Activated T-cell treated with anti-CD3 and anti-CD28 coated beads, Interleukin-2, amount 50 U/mL, for 72 hours (primary cell): ENCODE measurements at places on chromosomes 2 and 18. TPM values are rescaled to one million over a fixed set of nuclear protein-coding genes. Genes with fewer than 3 reads are reported as not detected.

The PXDN gene
- total RNA-seq = 0.25 TPM

DNA sequence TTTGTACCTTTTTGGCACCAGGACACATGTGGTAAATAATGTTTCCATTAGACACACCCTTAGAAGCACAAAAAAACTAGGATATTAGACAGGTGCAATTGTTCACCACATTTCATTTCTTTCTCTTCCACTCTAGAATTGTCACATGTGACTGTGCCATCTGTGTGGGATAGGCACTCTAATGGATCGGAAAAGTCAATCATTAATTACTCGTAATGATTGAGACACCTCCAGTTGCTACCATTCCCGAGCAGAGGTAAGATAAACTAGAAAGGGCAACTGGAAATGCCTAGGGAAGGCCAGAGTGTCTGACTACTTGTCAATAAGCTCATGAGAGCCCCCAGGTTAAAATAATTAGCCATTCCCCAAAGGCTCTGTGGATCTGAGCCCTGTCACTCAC lies 59.9 kb downstream of the METTL4 start:
- H3K4me3 ChIP-seq = no peak overlapping the region
- H3K27me3 ChIP-seq = no peaks in the 10 kb centered on the region
- no peaks in the 10 kb centered on the region for H3K36me3 ChIP-seq
- DNase-seq = no peak
- H3K27ac ChIP-seq = no peak overlapping the region

- no peak for DNase-seq
- H3K27ac ChIP-seq = no peak overlapping the region
- no peaks in the 10 kb centered on the region for H3K36me3 ChIP-seq
- H3K27me3 ChIP-seq = no peaks in the 10 kb centered on the region
Measured at GRCh38 chr2:218298314-218298875, 6.1 kb upstream of the TMBIM1 start.

DNA sequence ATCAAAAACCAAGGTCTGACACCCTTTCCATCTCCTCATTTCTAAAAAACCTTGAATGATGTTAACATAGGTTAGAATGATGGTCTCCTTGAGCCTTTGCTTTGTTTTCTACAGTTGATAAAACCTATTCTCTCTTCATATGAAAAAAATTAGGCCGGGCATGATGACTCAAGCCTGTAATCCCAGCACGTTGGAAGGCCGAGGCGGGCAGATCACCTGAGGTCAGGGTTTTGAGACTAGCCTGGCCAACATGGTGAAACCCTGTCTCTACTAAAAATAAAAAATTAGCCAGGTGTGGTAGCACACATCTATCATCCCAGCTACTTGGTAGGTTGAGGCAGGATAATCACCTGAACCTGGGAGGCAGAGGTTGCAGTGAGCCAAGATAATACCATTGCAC lies 49.4 kb downstream of the CCDC88A start:
- H3K27ac ChIP-seq = no peak overlapping the region
- no peak for DNase-seq
- H3K27me3 ChIP-seq = no peaks in the 10 kb centered on the region
- no peak overlapping the region for H3K4me3 ChIP-seq
- H3K4me1 ChIP-seq = no peaks in the 10 kb centered on the region
- no peaks in the 10 kb centered on the region for H3K36me3 ChIP-seq

The CTAGE1 gene
- total RNA-seq = not detected

The STARD6 gene
- not detected for total RNA-seq

GRCh38 chr18:832085-832681 lies 20.1 kb upstream of the YES1 start:
- no peaks in the 10 kb centered on the region for H3K36me3 ChIP-seq
- peak; percentile 32 for DNase-seq
- no peaks in the 10 kb centered on the region for H3K27me3 ChIP-seq
- no peak overlapping the region for H3K4me3 ChIP-seq
- peaks cover 23% of the 10 kb centered on the region for H3K4me1 ChIP-seq

GRCh38 chr2:118593257-118593656 lies 254.2 kb downstream of the EN1 start:
- no peak overlapping the region for H3K4me3 ChIP-seq
- no peaks in the 10 kb centered on the region for H3K4me1 ChIP-seq
- H3K36me3 ChIP-seq = peaks cover 1% of the 10 kb centered on the region

The CIDEA gene
- total RNA-seq = not detected

GRCh38 chr2:47664817-47665216 lies 118.1 kb upstream of the MSH6 start:
- H3K27me3 ChIP-seq = no peaks in the 10 kb centered on the region
- no peaks in the 10 kb centered on the region for H3K4me1 ChIP-seq
- no peak for DNase-seq
- H3K27ac ChIP-seq = no peak overlapping the region
- H3K4me3 ChIP-seq = no peak overlapping the region

GRCh38 chr2:5695654-5696403 lies 3.6 kb downstream of the SOX11 start:
- H3K4me1 ChIP-seq = peaks cover 15% of the 10 kb centered on the region
- no peak for DNase-seq
- peak overlapping the region; percentile 35 for H3K27ac ChIP-seq
- H3K36me3 ChIP-seq = peaks cover 5% of the 10 kb centered on the region

The MYCN gene
- not detected for total RNA-seq

The PLCD4 gene
- 0.35 TPM for total RNA-seq

GRCh38 chr18:58638441-58638840 lies 9.6 kb upstream of the ALPK2 start:
- no peak overlapping the region for H3K4me3 ChIP-seq
- peaks cover 11% of the 10 kb centered on the region for H3K27me3 ChIP-seq
- no peak for DNase-seq
- no peaks in the 10 kb centered on the region for H3K36me3 ChIP-seq
- H3K27ac ChIP-seq = peak overlapping the region; percentile 34

- no peak for DNase-seq
- H3K4me3 ChIP-seq = no peak overlapping the region
- H3K27me3 ChIP-seq = peaks cover 8% of the 10 kb centered on the region
- H3K36me3 ChIP-seq = no peaks in the 10 kb centered on the region
- no peak overlapping the region for H3K27ac ChIP-seq
Measured at GRCh38 chr2:58644451-58644850, 403.3 kb upstream of the FANCL start.

DNA sequence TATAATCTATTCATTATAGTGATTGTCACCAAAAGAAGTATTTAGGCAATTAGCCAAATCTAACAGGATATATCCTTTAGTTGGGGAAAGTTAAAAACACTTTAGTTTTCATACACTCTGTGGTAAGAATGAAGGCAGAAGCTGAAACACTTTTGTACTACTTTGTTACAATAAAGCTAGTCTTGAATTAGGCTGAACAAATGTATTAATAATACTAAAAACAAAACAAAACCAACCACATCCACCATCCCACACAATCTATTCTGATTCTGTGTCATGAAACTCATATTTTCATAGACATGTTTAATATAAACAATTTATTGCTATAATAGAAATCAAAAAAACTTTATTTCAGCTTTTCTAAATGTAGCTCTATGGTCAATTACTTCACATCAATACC lies 508.8 kb downstream of the ZEB2 start:
- H3K36me3 ChIP-seq = peaks cover 4% of the 10 kb centered on the region
- no peak overlapping the region for H3K4me3 ChIP-seq
- no peak overlapping the region for H3K27ac ChIP-seq
- no peaks in the 10 kb centered on the region for H3K4me1 ChIP-seq

The KCNS3 gene
- not detected for total RNA-seq

- H3K27me3 ChIP-seq = no peaks in the 10 kb centered on the region
- no peaks in the 10 kb centered on the region for H3K36me3 ChIP-seq
- H3K4me1 ChIP-seq = peaks cover 5% of the 10 kb centered on the region
- no peak for DNase-seq
- no peak overlapping the region for H3K4me3 ChIP-seq
Measured at GRCh38 chr18:9356976-9357375, 22.4 kb downstream of the TWSG1 start.

DNA sequence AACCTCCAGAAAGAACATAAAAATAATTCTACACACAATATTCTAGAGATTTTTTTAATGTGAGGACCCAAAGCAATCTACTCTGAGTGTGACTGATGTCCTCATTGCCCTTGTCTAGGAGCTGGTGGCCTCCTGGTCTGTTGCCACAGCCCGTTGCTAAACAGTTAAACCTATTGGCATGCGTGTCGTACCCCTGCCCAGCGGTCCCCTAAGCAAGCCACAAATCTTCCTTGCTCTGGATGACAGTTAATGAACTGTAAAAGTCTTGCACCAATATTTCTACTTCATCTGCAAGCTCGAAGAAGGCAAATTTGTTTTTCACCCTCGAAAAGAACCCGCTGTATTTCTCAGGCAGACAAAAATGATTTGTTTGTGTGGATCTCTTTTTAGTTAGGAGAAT lies 489.1 kb upstream of the MEX3C start:
- no peaks in the 10 kb centered on the region for H3K27me3 ChIP-seq
- H3K4me3 ChIP-seq = no peak overlapping the region
- no peaks in the 10 kb centered on the region for H3K4me1 ChIP-seq
- no peaks in the 10 kb centered on the region for H3K36me3 ChIP-seq
- no peak for DNase-seq
- no peak overlapping the region for H3K27ac ChIP-seq

The APLF gene
- total RNA-seq = 5.7 TPM

DNA sequence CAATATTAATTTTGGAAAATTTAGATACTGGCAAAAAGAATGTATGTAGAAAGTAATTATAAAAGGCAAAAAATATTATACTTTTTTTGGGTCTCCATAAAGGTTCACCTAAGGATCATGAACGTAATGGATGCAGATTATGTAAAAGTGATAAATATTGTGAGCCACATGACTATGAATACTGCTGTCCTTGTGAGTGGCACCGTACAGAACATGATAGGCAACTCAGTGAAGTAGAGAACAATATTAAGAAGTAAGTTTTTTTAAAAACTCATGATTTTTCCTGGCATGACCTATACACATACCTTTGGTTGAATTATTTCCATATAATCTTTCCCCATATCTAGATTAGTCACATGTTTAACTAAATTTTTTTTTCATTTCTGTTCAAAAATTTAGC lies 18.6 kb downstream of the GEN1 start:
- no peak overlapping the region for H3K4me3 ChIP-seq
- H3K4me1 ChIP-seq = no peaks in the 10 kb centered on the region
- DNase-seq = no peak
- H3K27me3 ChIP-seq = no peaks in the 10 kb centered on the region

The BCS1L gene
- total RNA-seq = 55.3 TPM

The NTSR2 gene
- not detected for total RNA-seq

DNA sequence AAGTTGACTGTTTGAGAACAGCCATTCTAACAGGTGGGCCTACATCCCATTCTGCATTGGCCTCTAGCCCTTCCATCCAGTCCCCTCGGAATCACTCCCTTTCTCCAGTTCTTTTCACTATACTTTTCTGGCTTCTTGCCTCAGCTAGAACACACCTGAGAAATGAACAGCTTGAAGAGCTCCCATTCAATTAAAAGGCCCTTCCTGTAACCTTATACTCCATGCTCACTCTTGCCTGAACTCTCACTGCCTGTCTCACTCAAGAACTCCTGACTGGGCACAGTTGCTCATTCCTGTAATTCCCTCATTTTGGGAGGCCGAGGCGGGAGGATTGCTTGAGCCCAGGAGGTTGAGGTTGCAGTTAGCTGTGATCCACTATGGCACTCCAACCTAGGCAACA lies 23.6 kb downstream of the CHRNA1 start:
- no peak overlapping the region for H3K4me3 ChIP-seq
- no peaks in the 10 kb centered on the region for H3K36me3 ChIP-seq
- H3K4me1 ChIP-seq = no peaks in the 10 kb centered on the region

- no peak overlapping the region for H3K27ac ChIP-seq
- no peaks in the 10 kb centered on the region for H3K27me3 ChIP-seq
- H3K4me1 ChIP-seq = no peaks in the 10 kb centered on the region
Measured at GRCh38 chr2:59033661-59034060, 792.5 kb upstream of the FANCL start.

GRCh38 chr18:68494802-68495581 lies 219.9 kb downstream of the TMX3 start:
- no peak overlapping the region for H3K4me3 ChIP-seq
- DNase-seq = no peak
- H3K4me1 ChIP-seq = no peaks in the 10 kb centered on the region
- H3K36me3 ChIP-seq = no peaks in the 10 kb centered on the region
